ENCODE measurements at places on chromosomes 7 and 10. TPM values are rescaled to one million over a fixed set of nuclear protein-coding genes. Genes with fewer than 3 reads are reported as not detected.

GRCh38 chr10:21090609-21091082 lies 193.5 kb upstream of the NEBL start:
- no peaks in the 10 kb centered on the region for H3K4me1 ChIP-seq
- H3K27me3 ChIP-seq: 0 out of 2 replicates have a peak, but pooled peaks cover 2% of the 10 kb centered on the region
- no peak overlapping the region for H3K4me3 ChIP-seq
- H3K27ac ChIP-seq: no peak overlapping the region
- DNase-seq: no peak
- no peaks in the 10 kb centered on the region for H3K36me3 ChIP-seq

- no peaks in the 10 kb centered on the region for H3K4me1 ChIP-seq
- no peaks in the 10 kb centered on the region for H3K36me3 ChIP-seq
- H3K27ac ChIP-seq: no peak overlapping the region
- H3K27me3 ChIP-seq: no peaks in the 10 kb centered on the region
Observed at GRCh38 chr7:147062897-147063296, 946.3 kb downstream of the CNTNAP2 start.

- no peaks in the 10 kb centered on the region for H3K27me3 ChIP-seq
- H3K27ac ChIP-seq: peak overlapping the region; percentile 55
- H3K4me1 ChIP-seq: peaks cover 57% of the 10 kb centered on the region
- peak; percentile 92 for DNase-seq
- H3K36me3 ChIP-seq: 0 out of 2 replicates have a peak, but pooled peaks cover 7% of the 10 kb centered on the region
Observed at GRCh38 chr7:77565917-77566316, 28.8 kb downstream of the PTPN12 start.

- DNase-seq: peak; percentile 56
- no peak overlapping the region for H3K4me3 ChIP-seq
- no peaks in the 10 kb centered on the region for H3K36me3 ChIP-seq
- no peaks in the 10 kb centered on the region for H3K27me3 ChIP-seq
- H3K27ac ChIP-seq: peak overlapping the region; percentile 36
Observed at GRCh38 chr10:121910673-121911420, 17.0 kb downstream of the ATE1 start.

GRCh38 chr10:64973391-64973790 lies 1452.2 kb downstream of the REEP3 start:
- H3K4me3 ChIP-seq: no peak overlapping the region
- no peaks in the 10 kb centered on the region for H3K4me1 ChIP-seq
- H3K36me3 ChIP-seq: no peaks in the 10 kb centered on the region
- no peak for DNase-seq

DNA sequence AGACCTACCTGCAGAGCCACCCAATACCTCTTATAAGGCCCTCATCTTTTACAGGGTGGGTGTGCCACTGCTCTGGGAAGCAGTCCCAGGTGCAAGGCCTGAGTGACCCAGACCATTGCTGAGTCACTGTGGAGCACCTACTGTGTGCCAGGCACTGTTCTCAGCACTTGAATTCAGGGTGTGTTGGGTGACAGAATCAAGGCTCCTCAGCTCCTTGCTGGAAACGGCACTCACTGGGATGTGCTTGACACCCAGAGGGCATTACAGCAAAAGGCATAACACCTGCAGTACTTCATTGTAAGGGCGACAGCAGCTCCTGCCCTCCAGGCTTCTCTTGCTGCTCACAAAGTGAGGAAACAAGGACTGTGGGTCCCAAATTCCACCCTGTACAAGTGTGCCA lies 7.1 kb downstream of the CAMK2B start:
- H3K36me3 ChIP-seq: no peaks in the 10 kb centered on the region
- H3K27me3 ChIP-seq: no peaks in the 10 kb centered on the region
- no peaks in the 10 kb centered on the region for H3K4me1 ChIP-seq
- H3K27ac ChIP-seq: no peak overlapping the region
- no peak overlapping the region for H3K4me3 ChIP-seq

DNA sequence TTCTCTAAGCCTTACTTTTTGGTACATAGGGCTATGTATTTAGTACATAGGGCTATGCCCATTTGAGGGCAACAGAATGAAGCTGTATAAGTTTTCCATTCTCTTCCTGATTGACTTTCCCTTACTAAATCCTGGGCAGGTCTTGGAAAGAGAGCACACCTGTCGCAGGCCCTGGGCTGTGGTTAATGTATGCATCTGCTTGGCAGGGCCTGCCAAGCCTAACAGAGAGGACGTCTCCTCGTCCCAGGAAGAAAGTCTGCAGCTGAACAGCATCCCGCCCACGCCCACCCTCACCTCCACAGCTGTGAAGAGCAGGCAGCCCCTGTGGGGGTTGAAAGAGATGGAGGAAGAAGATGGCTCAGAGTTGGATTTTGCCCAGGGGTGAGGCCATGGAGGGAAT lies 8.9 kb upstream of the PVRIG start:
- no peak overlapping the region for H3K27ac ChIP-seq
- no peaks in the 10 kb centered on the region for H3K4me1 ChIP-seq
- H3K36me3 ChIP-seq: no peaks in the 10 kb centered on the region
- no peaks in the 10 kb centered on the region for H3K27me3 ChIP-seq
- no peak for DNase-seq
- no peak overlapping the region for H3K4me3 ChIP-seq

Gene FHIP2A
- 19.6 TPM for polyA plus RNA-seq

DNA sequence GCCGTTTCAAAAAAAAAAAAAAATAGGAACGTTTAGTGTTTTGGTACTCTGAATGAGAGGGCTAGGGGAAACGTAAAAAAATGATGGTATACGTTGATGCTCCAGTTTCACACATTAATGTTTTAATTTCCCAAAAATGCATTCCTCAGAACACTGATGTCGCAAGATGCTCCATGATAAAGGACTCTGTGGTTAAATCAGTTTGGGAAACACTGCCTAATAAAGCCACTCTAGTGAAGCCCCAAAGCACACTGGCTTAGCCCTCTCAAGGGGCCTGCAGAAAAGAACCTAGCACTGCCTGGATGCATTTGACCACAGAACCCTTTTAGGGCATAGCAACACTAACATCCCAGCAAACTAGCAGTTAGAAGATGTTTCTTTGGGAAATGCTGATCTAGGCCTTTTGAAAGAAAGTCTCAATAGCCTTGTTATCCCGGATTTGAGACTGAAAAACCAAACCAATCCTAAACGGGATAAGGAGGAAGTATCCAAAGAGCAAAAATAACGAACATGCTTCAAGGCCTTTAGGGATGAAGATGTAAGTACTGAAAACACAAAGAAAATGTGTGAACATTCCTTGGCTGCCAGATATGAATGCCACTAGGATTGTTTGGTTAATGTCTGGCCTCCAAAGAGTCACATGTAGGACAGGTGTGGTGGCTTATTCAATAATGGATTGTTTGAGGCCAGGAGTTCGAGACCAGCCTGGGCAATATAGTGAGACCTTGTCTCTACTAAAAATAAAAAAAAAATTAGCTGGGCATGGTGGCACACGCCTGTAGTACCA lies 11.0 kb downstream of the DLG5 start:
- no peak overlapping the region for H3K4me3 ChIP-seq
- H3K27me3 ChIP-seq: no peaks in the 10 kb centered on the region
- no peak for DNase-seq
- H3K36me3 ChIP-seq: no peaks in the 10 kb centered on the region
- H3K4me1 ChIP-seq: peaks cover 13% of the 10 kb centered on the region
- H3K27ac ChIP-seq: no peak overlapping the region

DNA sequence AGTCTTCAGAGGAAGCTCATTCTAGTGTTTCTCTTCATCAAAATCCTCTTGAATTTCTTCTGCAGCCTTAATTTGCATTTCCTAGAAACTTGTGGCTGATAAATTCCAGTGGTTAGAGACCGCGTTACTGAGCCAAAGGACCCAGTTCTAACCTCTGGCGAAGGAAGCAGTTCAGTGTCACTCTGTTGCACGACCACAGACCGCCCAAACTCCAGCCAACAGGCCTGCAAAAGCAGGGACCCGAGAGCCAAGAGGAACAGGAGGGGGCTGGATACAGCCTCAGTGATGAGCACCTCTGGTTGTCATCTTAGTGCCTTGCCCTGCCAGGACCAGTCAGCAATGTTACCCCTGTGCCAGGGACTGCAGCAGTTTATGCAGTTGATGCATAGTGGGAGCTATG lies 70.0 kb downstream of the AFAP1L2 start:
- H3K4me1 ChIP-seq: no peaks in the 10 kb centered on the region
- H3K27me3 ChIP-seq: peaks cover 7% of the 10 kb centered on the region
- no peaks in the 10 kb centered on the region for H3K36me3 ChIP-seq
- H3K27ac ChIP-seq: no peak overlapping the region
- no peak for DNase-seq

DNA sequence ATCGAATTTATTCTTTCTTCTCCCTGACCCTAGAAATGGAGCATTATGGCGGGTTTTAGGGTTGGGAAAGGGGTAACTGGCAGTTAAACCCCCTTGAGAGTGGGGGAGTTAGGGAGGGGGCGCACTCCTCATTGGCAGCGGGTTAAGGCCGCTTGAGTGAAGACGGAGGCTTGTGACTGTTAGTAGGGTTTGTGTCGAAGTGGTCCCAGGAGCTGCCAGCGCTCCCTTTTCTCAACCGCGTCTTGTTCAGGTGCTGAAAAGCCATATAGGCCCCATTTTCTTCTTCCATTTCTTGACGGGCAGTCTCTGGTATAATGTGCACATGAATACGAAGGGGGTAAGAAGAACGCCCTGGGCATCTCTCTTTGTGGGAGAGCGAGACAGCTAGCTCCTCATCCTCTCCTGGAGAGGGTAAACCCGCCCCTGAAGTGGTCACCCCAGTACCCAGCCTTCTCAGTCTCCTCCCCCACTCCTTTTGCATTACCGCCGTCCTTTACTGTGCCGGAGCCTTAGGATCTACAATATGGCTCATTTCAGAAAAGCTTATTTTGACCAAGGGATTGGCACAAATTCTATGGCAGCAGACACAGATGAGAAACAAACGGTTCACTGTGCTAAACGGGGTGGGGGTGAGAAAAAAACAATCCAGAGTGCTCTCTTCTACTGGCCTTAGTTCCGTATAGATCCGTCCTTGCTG lies 836 bp downstream of the KMT2E start:
- H3K4me3 ChIP-seq: peak overlapping the region; percentile 99
- H3K27ac ChIP-seq: peak overlapping the region; percentile 99
- H3K4me1 ChIP-seq: peaks cover 30% of the 10 kb centered on the region
- H3K36me3 ChIP-seq: no peaks in the 10 kb centered on the region
- peak; percentile 69 for DNase-seq
- H3K27me3 ChIP-seq: no peaks in the 10 kb centered on the region

GRCh38 chr10:42637648-42638054 lies 719 bp downstream of the ZNF33B start:
- no peak for DNase-seq
- no peaks in the 10 kb centered on the region for H3K36me3 ChIP-seq
- H3K27ac ChIP-seq: peak overlapping the region; percentile 74
- H3K27me3 ChIP-seq: no peaks in the 10 kb centered on the region
- peaks cover 9% of the 10 kb centered on the region for H3K4me1 ChIP-seq

GRCh38 chr7:94330269-94331020 lies 64.2 kb upstream of the COL1A2 start:
- no peaks in the 10 kb centered on the region for H3K27me3 ChIP-seq
- no peaks in the 10 kb centered on the region for H3K36me3 ChIP-seq
- H3K4me3 ChIP-seq: no peak overlapping the region
- H3K27ac ChIP-seq: no peak overlapping the region
- H3K4me1 ChIP-seq: peaks cover 30% of the 10 kb centered on the region
- DNase-seq: no peak

Gene POLR2J2
- 2.0 TPM for polyA plus RNA-seq

GRCh38 chr10:126321440-126321839 lies 66.8 kb downstream of the ADAM12 start:
- H3K27ac ChIP-seq: no peak overlapping the region
- H3K27me3 ChIP-seq: no peaks in the 10 kb centered on the region
- DNase-seq: no peak
- H3K36me3 ChIP-seq: peaks cover 23% of the 10 kb centered on the region
- H3K4me1 ChIP-seq: peaks cover 2% of the 10 kb centered on the region
- H3K4me3 ChIP-seq: no peak overlapping the region

Gene FRAT1
- polyA plus RNA-seq: 0.75 TPM

DNA sequence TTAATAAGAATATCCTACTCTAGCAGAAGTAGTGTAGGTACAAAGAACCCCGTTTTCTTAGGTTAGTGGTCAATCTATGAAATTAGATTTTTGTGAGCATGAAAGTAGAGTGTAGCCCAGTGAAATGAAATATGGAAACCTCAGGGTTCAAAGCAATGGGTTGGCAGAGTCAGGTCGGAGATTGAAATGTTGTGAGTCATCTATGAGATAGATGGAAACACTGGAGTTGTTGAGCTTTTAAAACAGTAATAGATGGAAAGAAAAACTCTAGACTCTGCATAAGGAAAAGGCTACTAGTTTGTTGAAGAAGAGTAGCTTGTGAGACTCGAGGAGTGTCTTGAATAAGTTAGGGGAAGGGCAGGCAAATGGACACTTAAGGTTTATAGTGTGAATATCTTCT lies 251.9 kb downstream of the EXOC4 start:
- no peak for DNase-seq
- no peaks in the 10 kb centered on the region for H3K4me1 ChIP-seq
- H3K4me3 ChIP-seq: no peak overlapping the region
- H3K27ac ChIP-seq: no peak overlapping the region
- no peaks in the 10 kb centered on the region for H3K27me3 ChIP-seq
- H3K36me3 ChIP-seq: no peaks in the 10 kb centered on the region

Gene INHBA
- polyA plus RNA-seq: 7.9 TPM

DNA sequence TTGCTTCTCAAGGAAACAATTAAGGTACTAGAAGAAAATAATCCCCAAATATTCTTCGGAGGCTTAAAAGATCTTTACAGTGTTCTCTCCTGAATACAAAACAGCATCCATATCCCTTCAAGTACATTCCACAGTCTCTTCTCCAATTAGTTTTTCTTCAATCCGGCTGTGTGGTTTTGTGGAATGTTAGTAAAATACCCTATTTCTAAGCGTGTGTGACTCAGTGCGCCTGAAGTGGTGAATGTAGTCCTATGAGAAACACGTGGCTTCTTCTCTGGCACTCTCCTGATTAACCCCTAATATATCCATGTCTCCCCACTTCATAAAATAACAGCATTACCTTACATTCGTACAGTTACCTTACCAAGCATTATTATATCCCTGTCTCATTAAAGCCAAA lies 570.2 kb downstream of the ARL4A start:
- H3K27me3 ChIP-seq: no peaks in the 10 kb centered on the region
- no peak overlapping the region for H3K4me3 ChIP-seq
- DNase-seq: peak; percentile 29
- H3K4me1 ChIP-seq: no peaks in the 10 kb centered on the region
- H3K36me3 ChIP-seq: no peaks in the 10 kb centered on the region
- H3K27ac ChIP-seq: no peak overlapping the region

DNA sequence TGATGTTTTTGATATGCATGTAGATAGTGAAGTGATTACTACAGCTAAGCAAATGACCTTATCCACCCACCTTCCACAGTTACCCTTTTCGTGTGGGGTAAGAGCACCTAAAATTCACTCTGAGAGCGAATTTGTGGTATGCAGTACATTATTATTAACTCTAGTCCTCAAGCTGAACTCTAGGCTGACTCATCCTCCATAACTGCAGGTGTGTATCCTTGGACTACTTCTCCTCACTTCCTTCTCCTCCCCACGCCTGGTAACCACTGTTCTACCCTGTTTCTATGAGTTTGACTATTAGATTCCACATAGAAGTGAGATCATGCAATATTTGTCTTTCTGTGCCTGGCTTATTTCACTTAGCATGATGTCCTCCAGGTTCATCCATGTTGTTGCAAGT lies 484.6 kb downstream of the GATA3 start:
- no peak for DNase-seq
- H3K27me3 ChIP-seq: no peaks in the 10 kb centered on the region
- no peaks in the 10 kb centered on the region for H3K4me1 ChIP-seq

Gene ZNF92
- 3.5 TPM for polyA plus RNA-seq

Gene SPOCK2
- polyA plus RNA-seq: 0.04 TPM

Gene HTR5A
- polyA plus RNA-seq: not detected

- H3K4me1 ChIP-seq: no peaks in the 10 kb centered on the region
- DNase-seq: no peak
- no peaks in the 10 kb centered on the region for H3K27me3 ChIP-seq
Observed at GRCh38 chr10:3236644-3237404, 64.2 kb upstream of the PITRM1 start.

Gene PAX4
- not detected for polyA plus RNA-seq

GRCh38 chr10:14507176-14507575 lies 176.5 kb upstream of the FRMD4A start:
- H3K4me3 ChIP-seq: no peak overlapping the region
- no peak for DNase-seq
- H3K4me1 ChIP-seq: no peaks in the 10 kb centered on the region
- no peak overlapping the region for H3K27ac ChIP-seq

Gene ANKRD1
- 3.7 TPM for polyA plus RNA-seq
